ENCODE measurements at places on chromosomes 16 and 17. TPM values are rescaled to one million over a fixed set of nuclear protein-coding genes. Genes with fewer than 3 reads are reported as not detected.
A peak's percentile ranks its signal among the peaks of the same experiment; 100 is the strongest.

DNA sequence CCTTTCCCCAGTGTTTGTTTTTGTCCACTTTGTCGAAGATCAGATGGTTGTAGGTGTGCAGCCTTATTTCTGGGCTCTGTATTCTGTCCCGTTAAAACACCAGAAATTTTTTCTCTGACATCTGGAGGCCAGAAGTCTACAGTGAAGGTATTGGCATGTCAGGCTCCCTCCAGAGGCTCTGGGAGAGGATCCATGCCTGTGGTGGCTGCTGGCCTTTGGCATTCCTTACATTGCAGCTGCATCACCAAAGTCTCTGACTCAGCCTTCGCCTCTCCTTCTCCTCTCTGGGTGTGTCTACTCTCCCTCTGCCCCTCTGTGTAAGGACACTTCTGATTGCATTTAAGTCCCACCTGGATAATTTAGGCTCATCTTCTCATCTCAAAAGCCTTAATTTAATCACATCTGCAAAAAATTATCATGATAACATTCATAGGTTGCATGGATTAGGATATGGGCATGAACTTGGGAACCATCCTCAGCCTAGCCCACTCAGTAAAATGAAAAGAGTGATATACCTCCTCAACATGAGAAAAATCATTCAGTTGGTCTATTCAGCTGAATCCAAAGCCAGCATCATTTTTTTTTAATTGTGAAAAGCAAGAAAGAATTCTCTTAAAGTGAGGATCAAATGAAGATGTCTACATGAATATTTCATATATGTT lies 78.0 kb downstream of the MAP2K6 start:
- no peak for DNase-seq

DNA sequence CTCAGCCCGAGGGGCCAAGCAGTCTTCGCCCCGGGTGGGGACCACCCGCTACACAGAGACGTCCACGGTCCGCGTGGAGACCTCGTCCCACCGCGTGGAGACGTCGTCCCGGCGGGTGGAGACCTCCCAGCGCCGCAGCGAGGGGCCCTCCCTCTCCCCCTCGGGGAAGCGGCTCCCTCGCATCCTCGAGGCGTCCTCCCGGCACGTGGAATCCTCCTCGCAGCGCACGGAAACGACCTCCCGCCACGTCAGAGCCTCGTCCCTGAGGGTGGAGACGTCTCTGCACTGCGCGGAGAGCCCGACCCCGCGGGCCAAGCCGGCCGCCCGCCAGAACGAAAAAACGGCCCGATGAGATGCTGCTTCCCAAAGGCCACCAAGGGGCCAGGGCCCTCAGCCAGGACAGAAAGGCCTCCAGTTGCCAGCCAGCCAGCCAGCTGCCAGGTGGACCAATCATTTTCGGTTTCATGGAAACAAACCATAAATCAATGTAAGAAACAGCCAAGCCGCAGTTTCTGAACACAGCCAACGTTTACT lies 424 bp downstream of the C17orf100 start:
- peak; percentile 40 for DNase-seq

GRCh38 chr17:48704361-48705248 lies 17.7 kb downstream of the PRAC1 start:
- DNase-seq, result no peak

GRCh38 chr16:57635266-57636097 lies 7.1 kb downstream of the ADGRG1 start:
- DNase-seq, result peak; percentile 57

DNA sequence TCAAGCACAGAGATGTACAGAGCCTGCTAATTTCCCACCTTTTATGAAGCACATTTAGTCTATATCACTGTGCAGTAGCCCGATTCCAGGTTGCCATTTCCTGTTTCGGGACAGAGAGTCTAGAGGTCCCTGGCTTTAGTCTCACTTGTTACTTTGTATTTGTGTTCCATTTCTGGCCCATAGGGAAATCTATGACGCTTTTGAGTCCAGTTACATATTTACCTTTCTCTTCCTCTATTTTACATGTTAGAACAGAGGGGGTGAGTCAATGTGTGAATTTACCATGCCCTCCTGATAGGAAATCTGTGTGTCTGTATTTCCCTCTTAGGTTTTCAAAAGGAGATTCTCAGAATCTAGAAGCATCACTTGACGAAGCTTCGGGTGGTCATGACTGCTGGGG lies 227.1 kb upstream of the ZFHX3 start:
- no peak for DNase-seq

DNA sequence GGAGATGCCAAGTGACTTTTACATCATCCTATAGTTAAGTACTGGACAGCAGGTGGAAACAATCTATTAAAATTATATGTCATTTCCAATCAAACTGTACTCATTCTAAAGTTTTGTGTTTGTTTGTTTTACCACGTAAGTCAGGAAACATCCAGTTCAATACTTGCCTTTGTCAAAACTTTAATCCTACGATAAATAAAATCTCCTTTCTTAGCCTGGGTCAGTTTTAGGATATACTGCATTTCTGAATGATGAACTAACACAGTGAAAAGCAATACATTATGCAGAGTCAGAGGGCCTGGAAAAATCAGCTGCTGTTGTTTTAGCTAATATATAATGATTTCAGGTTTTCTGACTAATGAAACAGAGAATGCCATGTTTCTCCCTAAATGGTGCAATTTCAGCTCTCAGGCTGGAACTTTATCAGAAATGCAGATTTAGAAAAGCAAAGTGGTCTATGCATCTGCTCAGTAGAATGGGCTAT lies 756.4 kb downstream of the CDH11 start:
- no peak for DNase-seq

GRCh38 chr16:83623091-83623730 lies 184.6 kb upstream of the HSBP1 start:
- DNase-seq, result no peak

- DNase-seq, result no peak
Measured at GRCh38 chr17:80751946-80752581, 207.4 kb downstream of the RPTOR start.

GRCh38 chr16:58306327-58306726 lies 11.5 kb upstream of the PRSS54 start:
- DNase-seq, result peak; percentile 32

UTS2R gene
- not detected for total RNA-seq

GRB7 gene
- 92.8 TPM for total RNA-seq

GRCh38 chr17:56777859-56778258 lies 55.9 kb downstream of the C17orf67 start:
- DNase-seq, result no peak

DNA sequence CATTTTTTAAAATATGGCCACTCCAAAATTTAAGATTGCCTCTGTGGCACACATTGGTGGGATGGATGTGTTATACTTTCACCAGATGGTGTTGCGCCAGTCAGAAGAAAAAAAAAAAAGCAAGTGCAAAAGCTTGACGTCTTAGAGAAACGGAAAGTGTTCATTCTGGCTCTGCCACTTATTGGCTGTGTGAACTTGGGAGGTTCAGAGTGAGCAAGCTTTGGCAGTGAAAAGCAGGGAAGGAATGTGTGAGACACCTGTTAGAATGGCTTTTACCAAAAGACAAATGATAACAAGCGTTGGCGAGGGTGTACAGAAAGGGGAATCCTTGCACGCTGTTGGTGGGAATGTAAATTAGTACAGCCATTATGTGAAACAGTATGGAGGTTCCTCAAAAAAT lies 298.0 kb downstream of the TMEM114 start:
- DNase-seq, result no peak

DNA sequence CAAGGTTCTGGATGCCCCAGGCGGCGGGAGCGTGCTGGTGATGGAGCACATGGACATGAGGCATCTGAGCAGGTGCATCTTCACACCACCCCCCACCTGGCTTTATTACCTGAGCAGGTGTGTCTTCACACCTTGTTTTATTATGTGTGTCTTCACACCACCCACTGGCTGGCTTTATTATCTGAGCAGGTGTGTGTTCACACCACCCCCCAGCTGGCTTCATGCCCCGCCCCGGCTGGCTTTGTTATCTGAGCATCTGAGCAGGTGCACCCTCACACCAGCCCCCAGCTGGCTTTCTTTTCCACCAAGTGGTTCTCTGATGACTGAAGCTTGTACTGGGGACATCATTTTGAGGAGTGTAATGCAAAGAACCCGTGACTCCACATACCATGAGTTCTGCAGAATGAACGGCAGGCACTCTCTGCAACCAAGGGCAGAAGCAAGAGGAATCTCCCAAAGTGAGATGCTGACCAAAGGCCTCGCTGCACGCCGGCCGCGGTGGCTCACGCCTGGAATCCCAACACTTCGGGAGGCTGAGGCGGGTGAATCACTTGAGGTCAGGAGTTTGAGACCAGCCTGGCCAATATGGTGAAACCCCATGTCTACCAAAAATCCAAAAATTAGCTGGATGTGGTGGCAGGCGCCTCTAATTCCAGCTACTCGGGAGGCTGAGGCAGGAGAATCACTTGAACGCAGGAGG lies 2.6 kb downstream of the FN3KRP start:
- DNase-seq, result no peak

TBC1D3K gene
- total RNA-seq, result not detected

AKTIP gene
- 42.6 TPM for total RNA-seq

GRCh38 chr17:42090964-42091790 lies 7.1 kb downstream of the ZNF385C start:
- DNase-seq, result no peak

SF3B3 gene
- total RNA-seq, result 225 TPM

C16orf46 gene
- 1.2 TPM for total RNA-seq

DNA sequence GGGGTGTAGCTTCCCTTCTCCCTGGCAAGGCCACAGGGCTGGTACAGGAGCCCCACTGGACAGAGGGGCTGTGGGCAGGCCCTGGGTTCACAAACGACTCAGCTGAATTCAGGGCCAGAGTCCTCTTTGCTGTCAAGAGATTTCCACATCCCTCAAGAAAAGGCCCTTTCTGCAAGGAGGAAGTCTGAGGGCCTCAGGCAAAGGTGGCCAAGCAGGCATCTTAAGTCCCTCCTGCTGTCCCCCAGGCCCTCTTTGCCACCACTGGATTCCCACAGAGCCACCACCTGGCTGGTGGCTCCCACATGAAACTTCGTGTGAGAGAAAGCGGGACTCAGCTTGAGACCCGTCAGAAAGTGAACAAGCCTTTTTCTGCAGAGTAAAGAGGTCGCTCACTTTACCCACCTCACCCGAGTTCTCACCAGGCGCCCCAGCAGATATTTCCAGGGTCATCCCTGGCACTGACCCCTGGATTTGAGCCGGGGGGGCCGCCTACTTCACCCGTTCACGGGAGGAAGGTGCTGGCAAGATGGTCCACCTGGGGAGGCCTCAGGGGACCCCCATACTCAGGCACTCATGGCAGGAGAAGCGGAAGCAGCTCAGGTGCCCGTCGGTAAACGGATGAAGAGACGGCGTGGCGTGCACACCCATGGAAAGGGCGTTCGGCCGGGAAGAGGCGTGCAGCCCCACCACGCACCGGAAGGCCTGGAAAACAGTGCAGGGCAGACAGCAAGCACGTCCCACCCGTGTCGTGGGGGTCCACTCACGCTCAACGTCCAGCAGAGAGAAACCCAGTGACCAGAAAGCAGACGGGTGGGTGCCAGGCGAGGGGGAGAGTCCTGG lies 3.6 kb downstream of the RNF166 start:
- no peak for DNase-seq

GRCh38 chr16:10741844-10742243 lies 1.8 kb upstream of the NUBP1 start:
- no peak for DNase-seq

GRCh38 chr16:85015481-85016187 lies 4.3 kb upstream of the ZDHHC7 start:
- no peak for DNase-seq

- DNase-seq, result no peak
Measured at GRCh38 chr17:15233971-15234370, 31.2 kb downstream of the PMP22 start.

DNA sequence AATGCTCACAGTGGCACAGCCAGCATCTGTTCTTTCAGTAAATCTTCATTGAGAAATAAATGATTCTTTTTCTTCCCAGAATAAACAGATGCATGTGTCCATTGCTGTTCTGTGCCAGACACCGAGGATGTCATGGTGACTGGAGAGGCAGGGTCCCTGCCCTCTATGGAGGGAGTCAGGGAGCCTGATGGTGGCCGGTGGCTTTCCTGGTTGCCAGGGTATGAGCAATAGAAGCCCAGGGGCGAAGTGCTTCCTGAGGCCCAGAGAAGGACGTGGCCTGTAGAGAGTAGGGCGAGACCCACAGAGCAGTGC lies 29.9 kb upstream of the NUDT16L1 start:
- DNase-seq, result no peak

TANC2 gene
- total RNA-seq, result 32.4 TPM

KRT25 gene
- not detected for total RNA-seq

DNA sequence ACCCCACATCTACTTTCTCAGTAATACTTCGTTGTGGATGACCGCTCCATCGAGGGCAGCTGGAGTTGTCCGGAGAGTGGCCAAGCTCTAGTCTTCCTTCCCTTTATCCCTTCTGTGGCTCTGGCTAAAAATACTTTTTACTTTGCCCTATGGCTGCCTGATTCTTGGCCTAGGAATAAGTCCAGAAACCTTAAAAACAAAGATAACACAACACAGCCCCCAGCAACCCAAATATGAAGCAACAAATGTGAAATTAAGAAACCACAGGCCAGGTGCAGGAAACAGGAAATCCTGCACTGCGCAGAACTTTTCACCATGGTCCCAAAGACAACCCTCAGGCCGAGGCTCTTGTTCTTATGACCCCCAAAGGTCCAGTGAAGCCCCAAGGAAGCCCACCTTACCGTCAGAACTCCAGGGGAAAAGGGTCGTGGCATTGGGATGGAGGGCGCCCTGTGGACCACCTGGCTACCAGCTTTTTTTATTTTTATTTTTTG lies 26.0 kb downstream of the TK2 start:
- no peak for DNase-seq

- no peak for DNase-seq
Measured at GRCh38 chr16:4578961-4579530, 22.9 kb downstream of the C16orf96 start.

DNA sequence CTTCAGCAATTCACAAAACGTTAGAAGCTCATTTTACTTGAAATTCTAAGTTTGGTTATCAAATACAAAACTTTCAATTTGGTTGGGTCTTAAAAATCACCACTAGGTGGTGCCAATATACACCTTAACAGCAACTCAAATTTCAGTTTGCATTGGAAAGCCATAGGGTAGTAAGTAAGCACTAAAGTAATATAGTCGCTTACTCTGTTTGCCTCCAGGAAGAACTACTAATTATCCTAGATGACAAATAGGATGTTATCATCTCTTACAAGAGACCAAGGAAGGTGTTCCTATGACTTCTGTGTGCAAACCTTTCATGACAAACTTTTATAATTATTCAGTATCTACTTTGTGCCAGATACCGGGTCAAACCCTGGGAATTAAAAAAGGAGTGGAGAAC lies 93.3 kb downstream of the MYO1D start:
- no peak for DNase-seq
